ENCODE measurements at places on chromosomes 2 and 18.
A peak's percentile ranks its signal among the peaks of the same experiment; 100 is the strongest.

GRCh38 chr2:121021685-121022084, 263.3 kb downstream of the TFCP2L1 start:
- no peak for DNase-seq

GRCh38 chr2:26526105-26526504, 48.2 kb upstream of the OTOF start:
- DNase-seq: no peak

DNA sequence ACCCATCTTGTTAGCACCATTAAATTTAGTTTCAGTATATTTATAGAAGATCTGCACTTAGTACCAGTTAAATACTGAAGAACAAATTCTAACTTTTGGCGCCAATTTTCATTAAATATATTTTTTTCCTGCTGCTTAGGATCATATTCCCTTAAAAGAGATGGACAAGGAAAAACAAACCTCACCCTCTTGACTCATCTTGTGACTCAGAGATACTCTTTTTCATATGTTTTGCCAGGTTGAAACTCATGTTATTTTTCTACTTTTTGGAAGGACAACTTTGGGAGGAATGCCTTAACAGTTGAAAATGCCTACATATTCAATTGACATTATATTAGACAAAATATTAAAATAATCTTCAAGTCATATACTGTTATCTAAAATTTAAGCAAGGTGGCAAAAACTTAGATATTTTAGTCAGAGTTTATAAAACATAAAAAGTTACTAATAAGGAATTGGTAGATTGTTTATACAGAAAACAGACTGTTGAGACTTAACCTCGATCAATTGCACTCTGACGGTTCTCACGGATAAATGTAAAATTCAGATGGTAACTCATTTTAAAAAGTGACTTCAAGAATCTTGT, 36.2 kb downstream of the PNO1 start:
- no peak for DNase-seq

DNA sequence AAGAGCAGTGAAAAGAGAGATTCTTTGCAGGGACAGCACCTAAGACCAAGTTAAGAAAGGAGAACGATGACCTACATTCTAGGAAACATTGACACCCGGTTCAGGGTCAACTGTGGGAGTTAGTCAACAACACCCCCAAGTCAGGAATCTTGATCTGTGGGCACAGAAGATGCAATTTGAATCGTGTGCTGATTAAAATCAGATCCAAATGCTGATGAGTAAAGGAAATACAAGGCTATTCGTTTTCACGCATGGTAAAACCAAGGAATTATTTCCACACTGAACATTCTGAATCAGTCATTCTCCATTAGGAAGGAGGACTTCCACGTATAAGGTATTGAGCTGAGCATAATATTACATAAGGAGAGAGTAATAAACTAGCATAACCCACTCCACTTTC, 124.2 kb downstream of the COPS8 start:
- DNase-seq: no peak

DNA sequence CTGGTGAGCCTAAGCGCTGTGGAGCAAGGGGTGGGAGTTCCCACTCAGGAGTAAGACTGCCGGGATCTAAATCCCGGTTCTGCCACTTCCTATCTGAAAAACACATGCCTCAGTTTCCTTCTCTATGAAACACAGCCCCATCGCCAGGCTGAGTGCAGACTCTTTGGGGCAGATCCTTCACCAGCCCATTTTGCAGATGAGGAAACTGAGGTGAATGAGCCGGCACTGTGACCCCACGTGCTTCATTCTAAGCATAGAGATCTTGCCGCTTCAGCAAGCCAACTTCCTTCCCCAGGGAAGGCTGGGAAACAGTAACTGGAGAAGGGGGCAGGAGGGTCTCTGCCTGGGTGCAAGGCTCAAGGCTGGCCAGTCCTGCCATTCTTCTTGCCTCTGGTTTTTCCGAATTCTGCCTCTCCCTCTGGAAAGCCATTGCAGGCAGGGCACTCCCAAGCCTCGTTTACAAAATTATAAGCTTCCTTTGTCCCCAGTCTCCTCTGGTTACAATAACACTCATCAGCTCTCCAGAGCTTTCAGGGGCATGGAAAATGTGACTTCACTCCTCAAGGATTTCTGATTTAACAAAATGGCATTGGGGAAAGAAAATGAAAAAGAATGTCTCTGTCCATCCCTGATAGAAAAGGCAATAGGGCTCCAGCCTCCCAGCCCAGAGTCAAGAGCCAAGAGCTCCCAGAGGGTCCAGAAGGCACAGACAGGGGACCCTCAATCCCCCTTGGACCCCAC, 249.2 kb downstream of the TNS1 start:
- DNase-seq: no peak

- no peak for DNase-seq
Observed at GRCh38 chr2:9248363-9248762, 41.8 kb downstream of the ASAP2 start.

DNA sequence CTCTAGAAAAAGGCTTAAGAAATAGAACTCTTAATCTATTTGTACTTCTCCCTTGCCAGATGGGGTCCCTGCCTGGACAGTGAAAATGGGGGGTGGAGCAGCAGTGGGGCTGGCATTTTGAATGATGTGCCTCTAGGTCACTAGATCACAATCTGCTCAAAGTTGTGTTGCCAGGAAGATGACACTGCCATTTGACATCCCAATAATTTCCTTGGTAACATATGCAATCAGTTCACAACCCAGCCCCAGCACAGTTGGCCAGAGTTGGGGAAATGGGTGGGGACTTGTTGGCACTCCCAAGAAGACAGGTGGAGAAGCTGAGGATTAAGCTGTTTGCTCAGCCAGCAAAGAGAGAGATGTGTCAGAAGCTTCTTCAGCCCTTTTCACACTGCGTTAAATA, 558.3 kb upstream of the KLHL29 start:
- DNase-seq: no peak

DNA sequence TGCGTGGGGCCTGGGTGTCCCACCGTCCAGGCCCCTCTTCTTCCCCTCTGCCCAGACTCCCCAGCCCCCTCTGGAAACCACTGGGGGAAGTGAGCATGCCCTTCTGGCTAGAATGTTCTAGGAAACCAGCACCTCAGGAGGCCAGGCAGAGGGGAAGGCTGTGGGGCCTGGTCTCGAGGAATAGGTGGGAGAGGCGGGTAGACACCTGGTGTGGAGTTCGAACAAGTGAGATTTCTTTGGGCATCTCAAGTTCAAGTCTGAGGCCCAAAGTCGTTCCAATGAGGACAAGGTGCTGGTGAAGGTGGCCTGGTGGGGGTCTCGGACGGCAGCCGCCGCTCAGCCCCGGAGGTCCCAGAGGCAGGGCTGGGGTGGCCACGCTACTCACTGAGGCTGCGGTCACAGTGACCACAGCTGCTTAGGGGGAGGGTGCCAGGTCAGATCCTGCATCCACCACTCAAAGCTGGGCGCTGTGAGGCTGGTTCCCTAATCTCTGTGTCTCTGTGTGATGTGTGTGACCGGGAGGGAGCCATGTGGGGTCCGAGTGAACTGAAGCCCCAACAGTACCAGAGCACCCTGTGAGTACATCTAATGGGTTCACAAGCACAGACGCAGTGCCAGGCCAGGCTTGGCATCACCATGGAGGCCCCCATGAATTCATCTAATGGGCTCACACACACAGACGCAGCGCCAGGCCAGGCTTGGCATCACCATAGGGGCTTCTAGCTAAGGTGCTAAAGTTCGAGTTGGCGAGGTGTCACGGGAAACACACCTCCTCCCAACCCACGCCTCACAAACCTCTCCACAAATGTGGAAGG, 26.5 kb upstream of the PXDN start:
- DNase-seq: no peak

GRCh38 chr2:205435970-205436369, 246.3 kb upstream of the NRP2 start:
- no peak for DNase-seq

DNA sequence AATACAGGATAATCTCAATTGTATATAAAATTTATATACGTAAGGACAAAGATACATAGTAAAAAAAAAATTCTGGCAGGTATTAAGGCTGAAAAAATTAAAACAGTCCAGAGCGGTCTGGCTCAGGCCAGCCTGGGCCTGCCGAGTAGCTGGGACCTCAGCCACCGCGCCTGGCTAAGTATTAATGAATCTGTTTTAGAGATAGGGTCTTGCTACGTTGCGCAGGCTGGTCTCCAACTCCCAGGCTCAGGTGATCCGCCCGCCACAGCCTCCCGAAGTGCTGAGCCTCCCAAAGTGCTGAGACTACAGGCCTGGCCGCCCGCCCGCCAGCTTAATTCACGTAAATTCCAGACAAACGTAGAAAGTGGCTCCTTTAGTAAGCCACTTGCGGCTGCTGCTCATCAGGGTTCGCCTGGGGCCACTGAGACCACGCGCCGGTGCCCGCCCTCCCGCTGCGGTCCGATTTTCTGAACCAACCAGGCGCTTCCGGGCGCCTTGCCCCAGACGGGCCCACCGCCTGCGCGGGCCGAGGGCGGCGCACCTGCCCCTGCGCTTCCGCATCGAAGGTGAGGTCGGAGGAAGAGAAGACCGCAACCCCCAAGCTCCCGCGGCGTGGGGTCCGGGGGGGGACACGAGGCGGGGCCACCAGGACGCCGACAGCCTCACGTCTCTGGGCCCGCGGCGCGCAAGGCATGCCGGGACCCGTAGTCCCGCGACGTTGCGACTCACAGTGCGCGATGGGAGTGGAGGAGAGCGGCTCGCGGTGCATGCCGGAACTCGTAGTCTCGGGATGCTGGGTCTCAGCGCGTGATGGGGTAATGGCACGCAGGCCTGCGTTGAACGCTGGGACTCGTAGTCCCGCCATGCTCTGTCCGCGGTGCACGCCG, 695 bp upstream of the CTDP1 start:
- DNase-seq: peak; percentile 98

- DNase-seq: no peak
Observed at GRCh38 chr2:220224691-220225543, 597.5 kb downstream of the SLC4A3 start.

- DNase-seq: no peak
Observed at GRCh38 chr2:211690736-211691135, 847.9 kb downstream of the ERBB4 start.

DNA sequence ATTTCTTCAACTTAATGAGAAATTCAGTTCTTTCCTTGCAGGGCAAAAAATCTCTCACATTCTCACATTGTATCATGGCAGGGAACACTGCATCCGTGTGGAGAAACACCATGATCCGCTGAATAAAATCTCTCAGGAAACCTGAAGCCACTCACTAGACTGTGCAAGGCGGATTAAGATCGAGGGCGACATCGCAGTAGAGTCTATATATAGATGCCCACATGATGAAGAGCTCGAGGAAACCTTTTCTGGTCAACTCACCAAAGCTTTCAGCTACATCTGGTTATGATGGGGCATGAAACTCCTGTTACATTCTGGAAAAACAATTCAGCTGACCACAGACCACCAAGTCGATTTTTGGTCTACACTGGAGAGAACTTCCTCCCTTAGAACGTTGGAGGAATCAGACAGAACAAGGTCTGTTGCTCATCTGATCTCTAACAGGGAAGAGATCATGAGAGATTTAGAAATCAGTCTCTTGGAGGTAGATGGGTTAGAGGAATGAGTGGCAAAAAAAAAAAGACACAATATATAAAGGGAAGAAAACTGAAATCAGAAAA, 162.9 kb upstream of the ZNF516 start:
- no peak for DNase-seq

DNA sequence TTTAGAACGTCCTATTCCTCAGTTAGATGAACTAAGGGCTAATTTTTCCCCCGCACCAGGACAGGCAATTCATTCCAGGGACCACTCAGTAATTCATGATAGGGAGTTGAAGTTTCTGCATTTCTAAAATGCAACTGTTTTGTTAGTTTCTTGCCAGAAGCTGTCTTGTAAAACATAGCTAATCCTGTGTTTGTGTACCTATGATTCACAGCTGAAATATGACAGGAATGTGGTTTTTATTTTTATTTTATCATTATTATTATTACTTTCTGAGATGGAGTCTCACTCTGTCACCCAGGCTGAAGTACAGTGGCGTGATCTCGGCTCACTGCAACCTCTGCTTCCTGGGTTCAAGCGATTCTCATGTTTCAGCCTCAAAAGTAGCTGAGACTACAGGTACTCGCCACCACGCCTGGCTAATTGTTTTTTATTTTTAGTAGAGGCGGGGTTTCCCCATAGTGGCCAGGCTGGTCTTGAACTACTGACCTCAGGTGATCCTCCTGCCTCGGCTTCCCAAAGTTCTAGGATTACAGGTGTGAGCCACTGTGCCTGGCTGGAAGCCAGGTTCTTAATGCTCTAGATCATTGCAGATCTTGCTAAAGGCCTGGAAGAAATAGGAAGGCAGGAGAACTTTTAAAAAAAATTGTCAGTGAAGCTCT, 154.8 kb upstream of the FHL2 start:
- DNase-seq: no peak

DNA sequence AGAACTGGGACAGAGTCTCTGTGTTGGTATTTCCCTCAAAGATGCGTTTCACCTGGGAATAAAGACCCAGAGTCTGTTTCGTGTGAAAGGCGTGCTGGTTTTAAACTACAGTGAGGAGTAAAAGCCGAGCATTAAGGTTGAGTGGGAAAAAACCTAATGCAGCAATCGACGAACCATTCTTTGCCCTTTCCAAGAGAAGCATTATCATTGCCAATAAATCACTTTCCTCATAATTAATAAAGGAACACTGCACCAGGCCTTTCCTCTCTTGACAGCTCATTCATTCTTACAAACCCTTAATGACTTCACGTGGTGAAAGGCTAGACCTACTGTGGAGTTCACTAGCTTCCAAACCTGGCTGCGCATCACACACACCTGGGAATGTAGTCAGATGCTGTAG, 896 bp upstream of the SLC8A1 start:
- DNase-seq: no peak

GRCh38 chr18:49623571-49623970, 61.7 kb downstream of the LIPG start:
- no peak for DNase-seq

- DNase-seq: no peak
Observed at GRCh38 chr18:75307530-75307929, 96.9 kb downstream of the TSHZ1 start.

- DNase-seq: no peak
Observed at GRCh38 chr18:75489493-75490190, 62.1 kb upstream of the SMIM21 start.

Data from activated CD4-positive, alpha-beta T cell treated with anti-CD3 and anti-CD28 coated beads for 48 hours (primary cell).